Nephron progenitor cell (in vitro differentiated cells): ENCODE measurements at places on chromosomes 7 and 10.

DNA sequence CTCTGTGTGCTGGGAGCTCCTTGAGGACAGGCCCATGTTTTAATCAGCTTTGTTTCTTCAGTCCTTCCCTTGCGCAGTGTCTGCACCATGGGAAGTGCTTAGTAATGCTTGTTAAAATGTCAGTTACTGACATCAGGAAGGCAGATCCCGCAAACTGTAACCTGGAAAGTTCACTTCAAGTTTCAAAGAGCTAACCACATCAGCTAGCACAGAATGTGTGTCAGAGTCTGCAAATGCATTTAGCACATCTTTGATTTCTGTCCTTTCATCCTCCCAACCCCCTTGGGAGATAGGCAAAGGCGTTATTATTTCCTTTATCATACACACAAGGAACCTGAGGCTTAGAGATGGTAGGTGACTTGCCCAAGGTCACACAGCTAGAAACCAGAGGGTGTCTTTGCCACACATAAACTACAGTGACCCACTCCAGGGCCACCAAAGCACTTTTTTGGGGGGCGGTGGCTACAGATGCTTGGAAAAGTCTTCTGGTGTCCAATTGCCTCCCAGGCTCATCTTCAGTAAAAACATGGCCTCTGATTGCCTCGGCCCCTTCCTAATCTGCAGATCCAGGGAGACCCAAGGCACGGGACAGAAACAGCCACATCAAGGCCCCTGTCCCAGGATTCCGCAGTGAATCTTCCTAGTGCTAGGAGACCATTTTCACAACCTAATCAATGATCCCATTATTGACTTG is 116.2 kb upstream of the GPR26 start:
- no peak for DNase-seq
- H3K4me3 ChIP-seq: no peak overlapping the region
- peaks cover 19% of the 10 kb centered on the region for H3K4me1 ChIP-seq
- no peak overlapping the region for H3K27ac ChIP-seq
- H3K36me3 ChIP-seq: peaks cover 6% of the 10 kb centered on the region
- peaks cover 34% of the 10 kb centered on the region for H3K27me3 ChIP-seq

- no peaks in the 10 kb centered on the region for H3K36me3 ChIP-seq
- H3K27me3 ChIP-seq: no peaks in the 10 kb centered on the region
- no peak overlapping the region for H3K4me3 ChIP-seq
- no peak overlapping the region for H3K27ac ChIP-seq
- DNase-seq: no peak
Measured at GRCh38 chr10:64040781-64041180, 519.6 kb downstream of the REEP3 start.

DNA sequence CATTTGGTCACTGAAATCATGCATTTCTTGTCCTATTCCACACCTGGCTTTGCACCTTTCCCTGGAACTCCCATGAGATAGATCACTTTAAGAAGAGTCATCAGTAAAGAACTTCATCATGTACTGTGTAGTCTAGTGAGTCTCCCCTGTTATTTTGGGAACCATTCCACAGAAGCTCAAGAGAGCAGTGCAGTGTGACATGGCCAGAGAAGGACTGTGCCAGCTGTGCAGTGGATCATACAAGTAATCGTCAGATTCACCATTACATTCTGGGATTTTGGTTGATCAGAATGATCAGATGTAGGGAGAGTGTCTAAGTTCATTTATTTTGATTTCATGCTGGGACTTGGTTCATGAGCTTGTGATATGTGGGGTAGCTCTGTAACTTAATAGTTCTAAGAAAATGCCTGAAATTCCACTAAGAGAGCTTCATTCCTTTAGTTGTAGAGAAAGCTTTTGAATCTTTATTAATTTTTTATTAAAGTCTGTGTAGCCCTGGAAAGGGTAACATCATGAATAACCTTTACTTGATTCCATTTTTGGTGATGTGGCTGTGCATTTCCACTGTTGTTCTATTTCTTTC is 166.8 kb downstream of the SUGCT start:
- H3K4me1 ChIP-seq: peaks cover 17% of the 10 kb centered on the region
- DNase-seq: no peak
- H3K36me3 ChIP-seq: peaks cover 6% of the 10 kb centered on the region
- H3K27me3 ChIP-seq: peaks cover 4% of the 10 kb centered on the region
- no peak overlapping the region for H3K4me3 ChIP-seq

DNA sequence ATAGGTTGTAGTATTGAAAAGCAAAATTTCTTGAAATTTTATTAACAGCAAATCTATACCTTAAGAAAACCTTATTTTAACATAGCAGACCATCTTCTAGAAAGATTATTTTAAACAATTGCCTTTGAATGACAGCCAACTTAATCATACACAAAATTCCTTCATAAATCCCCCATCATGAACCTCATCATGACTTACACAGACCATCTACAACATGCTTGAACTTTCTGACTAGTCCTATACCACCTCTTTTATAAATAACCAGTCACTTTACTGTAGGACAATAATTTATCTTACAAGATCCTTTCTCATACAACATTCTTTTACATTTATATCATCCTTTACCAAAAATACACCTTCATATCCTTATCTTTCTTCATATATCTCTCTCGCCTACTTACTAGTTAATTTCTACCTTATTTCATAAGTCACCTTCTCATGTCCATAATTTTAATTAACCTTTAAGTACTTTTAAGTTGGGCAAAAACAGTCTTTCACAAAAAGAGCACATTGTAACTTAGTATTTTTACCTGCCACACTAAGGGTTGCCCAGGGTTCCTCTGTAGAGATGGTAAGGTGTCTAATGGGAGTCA is 16.6 kb upstream of the PTN start:
- no peaks in the 10 kb centered on the region for H3K27me3 ChIP-seq
- no peak overlapping the region for H3K27ac ChIP-seq
- no peaks in the 10 kb centered on the region for H3K4me1 ChIP-seq
- H3K36me3 ChIP-seq: no peaks in the 10 kb centered on the region

DNA sequence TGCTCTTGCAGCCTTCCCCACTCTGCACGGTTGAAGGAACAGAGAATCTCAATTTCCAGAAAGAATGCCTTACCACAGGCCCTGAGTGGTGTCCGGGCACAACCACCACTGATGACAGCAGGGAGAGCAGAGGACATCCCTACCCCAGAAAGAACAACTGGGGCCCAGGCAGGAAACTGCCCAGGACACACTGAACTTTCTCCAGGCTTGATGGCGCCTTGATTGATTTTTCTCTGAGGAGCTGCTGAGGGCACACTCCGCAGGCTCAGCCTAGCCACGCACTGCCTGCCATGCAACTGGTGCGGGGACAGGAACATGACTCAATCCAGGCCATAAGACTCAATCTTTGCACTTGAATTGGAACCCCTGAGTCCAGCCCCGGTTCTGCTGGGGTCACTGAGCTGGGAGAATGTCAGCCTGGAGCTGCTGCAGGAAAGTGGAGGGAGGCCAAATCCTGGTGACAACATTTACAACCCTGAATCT is 5.9 kb downstream of the AKR1B1 start:
- H3K27me3 ChIP-seq: peaks cover 2% of the 10 kb centered on the region
- peak overlapping the region; percentile 61 for H3K27ac ChIP-seq
- H3K4me3 ChIP-seq: no peak overlapping the region
- no peak for DNase-seq

- DNase-seq: peak; percentile 80
- peaks cover 10% of the 10 kb centered on the region for H3K4me1 ChIP-seq
- no peaks in the 10 kb centered on the region for H3K27me3 ChIP-seq
- H3K27ac ChIP-seq: no peak overlapping the region
- no peaks in the 10 kb centered on the region for H3K36me3 ChIP-seq
- no peak overlapping the region for H3K4me3 ChIP-seq
Measured at GRCh38 chr7:14691597-14692203, 210.9 kb downstream of the DGKB start.

DNA sequence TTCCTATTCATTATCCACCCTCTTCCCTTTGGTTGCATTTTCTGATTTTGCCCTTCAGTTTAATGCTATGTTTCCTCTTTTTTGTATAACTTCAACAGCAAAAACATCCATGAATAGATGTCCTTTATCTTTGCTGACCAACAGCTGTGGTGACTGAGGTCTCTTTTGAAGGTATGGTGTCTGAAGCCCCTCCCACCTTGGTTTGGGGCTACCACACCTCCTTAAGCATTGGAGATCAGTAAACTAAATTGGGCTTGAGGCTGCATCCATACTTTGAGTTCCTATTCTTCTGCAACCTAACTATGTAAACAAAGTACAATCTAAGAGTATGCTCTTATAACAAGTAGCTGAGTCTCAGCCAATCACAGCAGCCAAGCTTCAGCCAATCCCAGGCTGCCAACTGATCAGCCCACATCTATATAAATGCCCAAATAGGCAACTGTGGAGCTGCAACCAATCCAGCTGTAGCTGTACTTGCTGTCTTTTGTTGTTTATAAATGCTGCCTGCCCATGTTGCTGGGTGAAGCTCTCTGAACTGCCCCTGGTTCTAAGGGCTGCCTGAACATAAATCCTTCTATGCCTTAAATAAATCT is 69.4 kb upstream of the PDLIM1 start:
- H3K4me3 ChIP-seq: no peak overlapping the region
- no peak for DNase-seq
- H3K27ac ChIP-seq: no peak overlapping the region
- H3K27me3 ChIP-seq: no peaks in the 10 kb centered on the region

- peaks cover 8% of the 10 kb centered on the region for H3K27me3 ChIP-seq
- no peaks in the 10 kb centered on the region for H3K4me1 ChIP-seq
- H3K27ac ChIP-seq: no peak overlapping the region
- H3K36me3 ChIP-seq: peaks cover 4% of the 10 kb centered on the region
Measured at GRCh38 chr10:8712656-8713055, 658.2 kb downstream of the GATA3 start.

DNA sequence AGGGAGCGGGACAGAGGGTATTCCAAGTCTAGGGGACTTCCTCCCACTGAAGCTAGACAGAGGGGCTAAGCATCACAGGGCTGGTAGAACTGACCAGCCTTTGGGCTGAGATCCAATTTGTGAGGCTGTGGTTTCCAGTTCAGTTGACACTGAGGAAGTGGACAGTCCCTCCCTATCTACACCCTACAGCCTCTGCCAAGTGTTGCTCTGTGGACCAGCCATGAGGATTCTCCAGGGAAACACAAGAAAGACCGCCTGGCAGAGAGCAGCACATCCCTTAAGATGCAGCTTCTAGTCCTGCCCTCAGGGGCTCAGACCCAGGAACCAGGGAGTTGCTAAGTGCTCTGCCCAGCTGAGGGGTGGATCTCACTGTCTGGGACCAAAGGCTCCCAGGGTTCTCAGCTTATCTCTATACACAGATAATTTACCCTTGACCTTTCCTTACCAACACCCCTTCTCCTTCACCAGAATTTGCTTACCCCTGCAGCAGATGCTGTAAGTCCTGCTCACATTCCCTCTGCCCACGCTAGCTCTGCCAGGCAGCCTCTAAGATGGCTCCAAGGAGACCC is 252.0 kb downstream of the SKIDA1 start:
- H3K36me3 ChIP-seq: peaks cover 7% of the 10 kb centered on the region
- H3K27me3 ChIP-seq: no peaks in the 10 kb centered on the region
- DNase-seq: no peak
- H3K27ac ChIP-seq: no peak overlapping the region

- no peak overlapping the region for H3K4me3 ChIP-seq
- peaks cover 5% of the 10 kb centered on the region for H3K36me3 ChIP-seq
- H3K27ac ChIP-seq: no peak overlapping the region
- DNase-seq: peak; percentile 72
- H3K27me3 ChIP-seq: peaks cover 3% of the 10 kb centered on the region
- H3K4me1 ChIP-seq: peaks cover 5% of the 10 kb centered on the region
Measured at GRCh38 chr10:52740913-52741675, 31.5 kb downstream of the MBL2 start.

DNA sequence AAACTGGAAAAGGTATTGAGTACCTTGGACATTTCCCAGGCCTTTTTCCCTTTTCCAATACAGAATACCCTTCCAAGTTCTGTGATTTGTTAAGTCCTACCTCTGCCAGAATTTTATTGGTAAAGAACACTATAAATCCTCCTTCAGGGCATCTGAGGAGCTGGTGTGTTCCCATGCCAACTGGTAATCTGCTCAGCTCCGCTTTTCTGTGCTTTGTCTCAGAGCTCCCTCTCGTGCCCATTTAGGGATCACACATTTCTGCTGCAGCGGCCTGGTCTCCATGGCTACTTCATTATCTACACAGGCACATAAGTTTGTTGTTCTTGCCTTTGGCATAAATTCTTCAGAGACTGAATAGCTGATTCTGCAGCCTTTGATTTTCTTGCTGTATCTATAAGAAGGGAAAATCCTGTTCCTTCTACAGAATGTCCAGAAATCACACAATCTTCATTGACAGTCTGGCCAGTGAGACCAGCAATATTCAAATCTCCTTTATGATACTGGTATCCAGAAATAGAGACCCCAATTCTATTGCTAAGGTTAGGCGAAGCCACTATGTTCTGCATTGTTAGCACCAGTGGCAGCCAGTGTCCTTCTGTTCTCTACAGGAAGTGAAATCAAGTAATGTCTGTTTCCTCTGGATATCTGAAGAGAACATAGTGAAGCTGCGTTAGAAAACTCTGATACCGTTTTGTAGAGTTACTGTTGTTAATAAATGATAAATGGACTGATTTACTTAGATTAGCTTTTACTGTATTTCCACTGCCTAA is 51.9 kb downstream of the DENND11 start:
- H3K27me3 ChIP-seq: peaks cover 8% of the 10 kb centered on the region
- H3K27ac ChIP-seq: peak overlapping the region; percentile 97
- peak; percentile 58 for DNase-seq
- no peak overlapping the region for H3K4me3 ChIP-seq
- peaks cover 32% of the 10 kb centered on the region for H3K4me1 ChIP-seq

DNA sequence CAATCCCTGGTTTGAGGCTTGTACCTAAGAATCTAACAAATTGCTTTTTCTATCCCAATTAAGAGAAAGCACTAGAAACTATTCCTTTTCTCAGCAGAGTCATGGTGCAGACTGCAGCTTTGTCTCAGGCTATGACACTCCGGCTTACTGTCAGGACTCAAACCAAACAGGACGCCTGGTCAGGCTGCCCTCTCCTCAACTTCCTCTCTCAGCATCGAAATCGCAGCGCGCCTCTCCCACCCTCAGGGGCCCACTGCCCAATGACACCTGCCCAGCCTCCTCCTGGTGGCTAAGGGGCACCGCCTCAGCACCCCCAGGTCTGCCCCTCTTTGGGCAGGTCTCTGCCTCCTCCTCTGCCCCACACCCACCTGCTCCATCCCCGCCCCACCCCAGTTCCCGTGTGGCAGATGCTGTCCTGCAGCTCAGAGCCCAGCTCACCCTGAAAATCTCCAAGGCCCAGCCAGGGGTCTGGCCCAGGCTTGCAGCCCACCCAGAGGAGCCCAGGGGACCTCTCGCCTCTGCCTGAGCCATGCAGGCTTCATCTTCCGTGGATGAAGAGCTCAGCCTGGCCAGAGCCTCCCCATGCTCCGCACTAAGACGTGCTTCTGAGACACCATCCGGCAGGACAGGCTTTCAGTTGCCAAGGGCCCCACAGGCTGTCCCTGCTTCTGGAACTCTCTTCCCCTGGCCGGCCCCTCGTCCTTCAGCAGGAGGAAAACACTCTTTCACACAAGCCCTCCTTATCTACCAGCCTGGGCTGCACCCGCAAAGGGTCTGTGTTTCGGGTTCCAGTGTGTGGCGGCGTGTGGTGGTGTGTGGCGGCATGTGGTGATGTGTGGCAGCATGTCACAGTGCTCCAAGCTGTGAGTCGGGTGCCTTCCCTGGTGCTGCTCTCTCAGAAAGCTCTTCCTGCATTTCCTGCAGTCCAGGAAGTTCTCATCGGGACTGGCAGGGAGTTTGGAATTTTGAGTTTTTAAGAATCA is 16.4 kb upstream of the PTPRN2 start:
- no peak overlapping the region for H3K27ac ChIP-seq
- H3K4me3 ChIP-seq: no peak overlapping the region
- peaks cover 9% of the 10 kb centered on the region for H3K36me3 ChIP-seq
- peaks cover 12% of the 10 kb centered on the region for H3K4me1 ChIP-seq
- DNase-seq: no peak
